ENCODE measurements at places on chromosomes 1 and 21. TPM values are rescaled to one million over a fixed set of nuclear protein-coding genes. Genes with fewer than 3 reads are reported as not detected.

Gene CRNN
- 0.21 TPM for total RNA-seq

Gene CFAP107
- not detected for total RNA-seq

Gene TRAF3IP3
- not detected for total RNA-seq

Gene PRUNE1
- 36.5 TPM for total RNA-seq

Gene PLA2G2D
- total RNA-seq: not detected

Gene CPLANE2
- total RNA-seq: not detected

Gene HORMAD1
- total RNA-seq: not detected

Gene ERICH3
- not detected for total RNA-seq

Gene OR2T2
- total RNA-seq: not detected

Gene CR1L
- not detected for total RNA-seq

Data from ascending aorta (tissue), 2 donors.